Ovary (tissue), 10 donors: ENCODE measurements at places on chromosomes 7 and 10. TPM values are rescaled to one million over a fixed set of nuclear protein-coding genes. Genes with fewer than 3 reads are reported as not detected.

GRCh38 chr7:125563557-125563956 lies 633.9 kb upstream of the POT1 start:
- DNase-seq, result no peak

The NANOS1 gene
- 1.4 TPM for total RNA-seq

DNA sequence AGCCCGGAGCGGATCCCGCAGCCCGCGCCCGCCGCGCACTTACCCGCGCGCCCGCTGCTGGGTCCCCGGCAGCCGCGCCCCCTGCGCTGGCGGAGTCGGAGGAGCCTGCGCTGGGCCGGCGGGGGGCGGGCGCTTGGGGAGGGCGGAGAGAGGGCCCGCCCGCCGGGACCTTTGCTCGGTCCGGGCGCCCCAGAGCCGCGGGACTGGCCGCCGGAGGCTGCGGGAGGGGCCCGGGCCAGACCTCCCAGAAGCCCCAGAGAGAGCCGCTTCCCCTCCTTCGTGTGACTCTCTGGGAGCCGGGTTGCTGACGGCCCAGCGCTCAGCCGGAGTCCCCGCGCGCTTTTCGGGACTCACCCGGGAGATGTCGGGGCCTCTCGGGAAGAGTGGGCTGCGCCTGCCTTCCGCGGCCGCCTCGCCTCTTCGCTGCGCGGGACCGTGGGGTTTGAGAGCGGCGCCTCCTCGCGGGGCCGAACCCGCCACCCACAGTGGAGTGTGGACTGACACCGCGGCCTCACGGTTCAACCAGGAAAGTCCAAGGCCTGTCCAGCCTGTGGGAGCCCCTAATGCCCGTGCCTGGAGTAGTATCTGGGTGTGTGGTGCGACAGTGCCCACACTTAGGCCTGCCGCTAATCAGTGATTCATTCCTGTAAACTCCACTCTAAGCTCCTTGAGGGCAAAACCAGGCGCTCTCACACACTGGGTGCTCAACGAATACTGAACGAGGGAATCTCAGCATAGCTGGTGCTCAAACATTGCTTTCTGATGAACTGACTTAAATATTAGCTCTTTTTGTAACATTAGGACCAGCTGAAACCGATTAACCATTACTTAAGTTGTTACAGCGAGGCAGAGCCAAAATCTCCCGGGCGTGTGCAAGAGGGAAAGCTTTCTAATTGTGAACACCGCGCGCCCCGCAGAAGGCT lies at the start of gene GSDME:
GSDME (minus strand) TSS at position 112 of the 923 bp plus-strand sequence. CDS start 7,690 bp downstream, outside the sequence.
- DNase-seq, result peak; percentile 73

The WEE2 gene
- 0.27 TPM for total RNA-seq

The CDC14C gene
- total RNA-seq, result not detected

- DNase-seq, result no peak
These were observed 98.5 kb upstream of the LRRTM3 start for GRCh38 chr10:66827353-66827752.

The BAG3 gene
- total RNA-seq, result 29.6 TPM

The HYAL4 gene
- total RNA-seq, result 0.20 TPM

DNA sequence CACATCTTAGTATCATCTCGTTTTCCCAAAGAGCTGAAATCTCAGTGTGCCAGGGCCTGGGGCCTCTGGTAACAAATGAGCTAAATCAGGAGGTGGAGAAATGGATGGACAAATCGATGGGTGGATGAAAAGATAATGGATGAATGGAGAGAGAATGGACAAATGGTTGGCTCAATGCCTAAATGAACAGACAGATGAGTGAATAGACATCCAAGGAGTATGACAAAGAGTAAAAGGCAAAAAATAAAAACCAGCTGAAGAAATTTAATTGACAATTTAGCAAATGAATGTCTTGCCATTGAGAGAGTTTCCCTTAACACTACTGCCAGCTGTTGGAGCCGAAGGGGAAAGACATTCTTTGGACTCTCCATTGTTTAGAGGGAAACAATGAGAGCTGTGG lies 8.0 kb downstream of the SYCE1 start:
- DNase-seq, result no peak

DNA sequence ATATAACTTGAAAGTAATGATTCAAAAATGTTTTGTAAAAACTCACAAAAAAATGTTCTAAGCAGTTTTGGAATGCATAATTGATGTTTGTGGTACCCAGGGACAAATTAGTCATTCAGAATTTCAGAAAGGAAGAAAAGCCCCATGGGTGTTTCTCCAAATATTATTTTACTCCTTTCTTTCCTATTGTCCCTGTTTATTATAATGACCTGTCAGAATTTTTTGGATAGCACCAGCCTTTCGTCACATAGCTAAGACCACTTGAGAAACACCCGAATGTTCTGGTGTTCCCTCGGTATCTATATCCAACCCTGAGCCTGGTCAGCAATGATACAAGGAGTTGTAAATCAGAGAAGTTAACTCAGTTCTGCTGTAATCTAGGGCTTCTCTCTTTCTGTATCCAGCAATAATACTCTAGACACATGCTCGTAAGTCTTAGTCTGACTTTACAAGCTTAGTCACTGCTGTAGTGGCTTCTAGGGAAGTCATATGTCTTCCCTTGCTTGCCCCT lies 64.8 kb upstream of the MEOX2 start:
- DNase-seq, result no peak

The GIMAP7 gene
- 7.1 TPM for total RNA-seq

The LRRD1 gene
- total RNA-seq, result not detected

- DNase-seq, result peak; percentile 63
These were observed 72.0 kb downstream of the SLC37A3 start for GRCh38 chr7:140326116-140326928.

GRCh38 chr7:44762300-44762699 lies 13.7 kb downstream of the ZMIZ2 start:
- no peak for DNase-seq

DNA sequence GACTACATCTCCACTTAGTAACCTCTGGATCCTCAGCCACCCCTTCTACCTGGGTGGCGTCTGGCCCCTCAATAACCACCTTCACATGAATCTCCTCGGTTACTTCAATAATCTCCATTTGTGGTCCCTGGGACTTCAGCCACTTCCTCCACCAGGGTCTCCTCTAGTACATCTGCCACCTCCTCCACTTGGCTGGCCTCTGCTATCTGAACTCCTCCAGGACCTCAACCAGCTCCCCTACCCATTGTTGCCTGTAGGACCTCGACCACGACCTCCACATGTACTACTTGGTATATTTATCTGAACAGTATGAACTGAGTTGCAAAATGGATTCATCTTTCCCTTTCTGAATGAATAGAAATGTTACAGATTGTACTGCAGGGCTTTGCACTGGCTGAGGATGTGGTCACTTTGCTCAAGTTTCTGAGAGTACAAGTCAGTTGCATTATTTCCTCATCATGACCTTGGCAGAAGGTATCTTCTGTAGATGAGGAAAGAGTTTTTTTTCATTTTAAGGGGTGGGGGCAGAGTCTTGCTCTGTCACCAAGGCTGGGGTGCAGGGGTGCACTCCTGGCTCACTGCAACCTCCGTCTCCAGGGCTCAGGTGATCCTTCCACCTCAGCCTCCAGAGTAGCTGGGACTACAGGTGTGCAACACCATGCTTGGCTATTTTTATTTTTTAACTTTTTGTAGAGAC lies 36.0 kb downstream of the MAT1A start:
- DNase-seq, result no peak

DNA sequence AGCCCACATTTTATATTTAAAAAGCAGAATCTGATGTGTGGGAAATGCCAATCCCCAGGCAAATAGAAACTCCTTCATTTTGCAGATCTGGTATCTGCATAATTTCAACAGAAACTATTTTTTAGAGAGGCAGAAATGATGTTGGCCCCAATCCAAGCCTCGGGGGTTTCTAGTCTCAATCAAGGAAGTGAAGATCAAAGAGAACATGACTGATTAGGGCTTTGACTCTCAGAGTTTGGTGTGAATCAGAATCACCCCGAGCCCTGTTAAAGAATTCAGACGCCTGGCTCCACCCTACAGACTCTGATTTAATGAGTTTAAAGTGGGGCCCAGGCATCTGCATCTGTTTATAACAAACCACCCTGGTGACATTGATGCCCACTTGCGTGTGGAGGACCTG lies 36.7 kb upstream of the UBE2H start:
- no peak for DNase-seq

DNA sequence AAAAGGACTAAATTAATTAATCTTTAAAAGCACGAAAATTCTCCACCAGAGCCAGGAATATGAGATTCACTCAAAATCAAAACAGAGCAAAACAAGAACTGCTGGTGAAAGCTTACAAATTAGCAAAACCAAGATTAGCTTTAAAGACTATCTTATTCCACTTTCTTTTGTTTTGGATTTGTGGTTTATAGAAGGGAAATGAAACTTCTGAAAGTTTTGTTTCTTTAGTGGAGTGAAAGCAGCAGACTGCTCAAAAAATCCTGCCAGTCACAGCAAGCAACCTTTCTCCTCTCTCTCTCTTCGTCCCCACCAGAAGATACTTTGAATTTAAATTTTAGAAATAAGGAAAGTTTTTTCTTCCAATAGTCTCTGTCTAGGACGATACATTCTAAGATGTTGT lies 7.8 kb downstream of the ACTA2 start:
- DNase-seq, result no peak

- no peak for DNase-seq
These were observed 62.0 kb downstream of the PAX2 start for GRCh38 chr10:100807241-100807951.

- DNase-seq, result no peak
These were observed 30.7 kb downstream of the CNNM2 start for GRCh38 chr10:102948786-102949185.

GRCh38 chr7:138785587-138786437 lies 12.0 kb upstream of the TMEM213 start:
- no peak for DNase-seq

DNA sequence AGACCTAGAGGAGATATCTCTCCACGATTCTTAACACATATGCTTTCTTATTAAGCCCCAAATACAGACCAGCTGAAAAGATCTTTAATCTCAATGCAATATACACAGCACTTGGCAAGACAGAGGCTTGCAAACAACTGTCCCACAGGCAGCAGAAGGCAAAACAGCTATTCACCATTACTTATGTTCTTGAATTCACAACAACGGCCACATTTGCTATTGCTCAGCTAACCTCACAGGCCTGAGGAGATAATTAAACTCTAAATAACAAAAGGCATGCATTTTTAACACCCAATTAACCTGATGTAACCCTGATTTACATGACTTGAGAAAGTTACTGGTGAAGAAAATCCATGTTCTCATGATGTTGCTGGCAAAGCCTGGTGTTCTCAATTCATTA lies 216.4 kb downstream of the CRPPA start:
- no peak for DNase-seq

DNA sequence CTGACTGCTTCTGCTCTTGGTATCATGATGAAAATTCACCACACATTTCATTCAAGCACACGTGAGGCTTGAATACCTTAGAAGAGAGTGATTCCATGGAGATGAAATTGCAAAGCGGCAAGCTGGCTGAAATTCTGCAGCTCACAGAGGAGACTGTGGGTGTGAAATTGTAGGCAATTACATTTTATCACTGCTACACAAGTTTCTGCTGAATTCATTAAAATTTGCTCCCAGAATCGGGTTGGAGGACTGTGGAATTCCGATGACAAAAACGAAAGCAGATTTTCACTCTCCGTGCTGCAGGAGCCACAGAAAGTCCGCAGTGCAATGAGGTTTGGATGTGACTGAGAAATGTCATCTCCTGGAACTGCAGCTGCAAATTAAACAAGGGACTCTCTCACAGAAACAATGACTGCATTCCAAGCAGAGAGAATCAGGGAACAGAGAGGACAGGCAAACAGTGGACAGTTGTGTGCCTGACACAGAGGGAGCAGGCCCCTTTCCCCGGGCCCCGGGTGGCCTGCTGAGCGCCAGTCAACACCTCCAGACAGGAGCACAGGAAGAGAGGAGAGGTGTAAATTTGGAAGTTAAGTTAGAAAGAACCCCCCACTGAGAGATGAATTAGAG lies 109.1 kb downstream of the C10orf90 start:
- DNase-seq, result no peak

GRCh38 chr7:19575909-19576557 lies 132.8 kb downstream of the POLR1F start:
- DNase-seq, result no peak

DNA sequence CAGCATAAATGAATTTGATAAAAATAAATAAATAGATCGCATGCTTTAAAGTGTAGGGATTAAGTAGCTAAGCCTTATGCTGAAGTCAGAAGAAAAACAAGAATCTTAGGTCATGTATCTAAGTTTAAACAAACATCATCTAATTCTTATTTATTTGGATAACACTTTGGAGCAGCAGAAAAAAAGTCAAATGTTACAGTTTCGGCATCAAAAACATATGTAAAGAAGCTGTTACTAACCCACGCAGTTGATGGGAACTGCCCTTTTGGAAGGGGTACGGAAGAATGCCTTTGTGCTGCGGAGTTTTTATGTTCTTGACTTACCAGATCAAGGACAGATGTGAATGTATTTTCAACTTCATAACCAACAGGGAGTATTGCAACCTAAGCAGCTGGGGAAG lies 37.3 kb upstream of the HABP2 start:
- DNase-seq, result no peak

The LHFPL3 gene
- 0.27 TPM for total RNA-seq

GRCh38 chr10:59055045-59055444 lies 121.4 kb upstream of the PHYHIPL start:
- DNase-seq, result no peak

The ELN gene
- total RNA-seq, result 34.9 TPM

The CLCN1 gene
- not detected for total RNA-seq

The OR6V1 gene
- total RNA-seq, result not detected

DNA sequence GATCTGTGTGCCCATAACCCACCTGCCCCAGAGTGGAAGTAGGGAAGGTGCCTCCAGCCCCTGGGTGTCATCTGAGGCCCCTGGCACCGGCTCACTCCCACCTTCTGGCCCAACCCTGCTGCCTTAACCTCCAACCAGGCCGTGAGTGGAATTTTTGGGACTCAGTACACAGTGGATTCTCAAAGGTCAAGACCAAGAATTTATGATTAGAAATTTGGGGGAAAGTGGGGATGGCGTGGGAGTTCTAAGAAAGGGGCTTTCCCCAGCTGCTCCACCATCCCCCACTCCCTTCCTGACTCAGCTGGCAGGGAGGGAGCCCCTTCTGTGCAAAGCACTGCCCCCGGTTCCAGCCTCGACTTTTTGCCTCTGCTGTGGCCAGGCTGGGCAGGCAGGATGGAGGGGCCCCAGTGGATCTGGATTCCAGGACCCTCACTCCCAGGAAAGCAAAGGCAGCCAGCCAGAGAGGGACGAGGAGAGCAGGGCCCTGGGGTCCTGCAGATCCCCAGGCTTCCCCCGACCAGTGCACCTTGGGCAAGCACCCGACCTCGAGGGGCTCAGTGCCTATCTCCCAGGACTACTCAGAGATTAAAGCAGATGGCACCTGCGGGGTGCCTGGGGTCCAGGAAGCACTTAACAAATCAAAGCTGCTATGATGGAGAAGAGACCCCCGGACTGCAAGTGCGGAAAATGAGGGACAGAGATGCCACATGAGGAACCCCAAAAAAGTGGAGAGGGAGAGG lies 12.8 kb downstream of the SPOCK2 start:
- no peak for DNase-seq

GRCh38 chr7:36066343-36066664 lies 86.8 kb upstream of the EEPD1 start:
- DNase-seq, result no peak

- DNase-seq, result no peak
These were observed 17.7 kb downstream of the TSPAN14 start for GRCh38 chr10:80471715-80472233.

GRCh38 chr7:107237451-107237850 lies 68.6 kb downstream of the HBP1 start:
- DNase-seq, result no peak
